ENCODE measurements at places on chromosomes 4 and X.

GRCh38 chrX:106802388-106803275 is at the start of gene TBC1D8B:
Gene TBC1D8B (plus strand): TSS chrX:106802673. CDS start chrX:106802854, 181 bp downstream.
- no peak for DNase-seq

GRCh38 chr4:139556071-139556723 is at the start of gene SETD7:
Gene SETD7 (minus strand): TSS chr4:139556219. CDS start chr4:139556137, 82 bp downstream.
- peak; percentile 30 for DNase-seq

GRCh38 chrX:48003367-48003757 is 427 bp downstream of the ZNF182 start:
- no peak for DNase-seq

GRCh38 chr4:123408471-123409084 is 12.0 kb downstream of the SPRY1 start:
- no peak for DNase-seq

- no peak for DNase-seq
Observed at GRCh38 chrX:21657318-21658151, 595 bp downstream of the KLHL34 start.
